H1 (cell line): ENCODE measurements at places on chromosomes 1 and 21. TPM values are rescaled to one million over a fixed set of nuclear protein-coding genes. Genes with fewer than 3 reads are reported as not detected.

The MSH4 gene
- polyA plus RNA-seq: 0.02 and 0.03 TPM in 2 replicates

The MAP10 gene
- polyA plus RNA-seq: 1.5 and 2.4 TPM in 2 replicates

The SLC30A10 gene
- 0.23 and 0.47 TPM in 2 replicates for polyA plus RNA-seq

The EFNA1 gene
- 11.8 and 14.6 TPM in 2 replicates for polyA plus RNA-seq

The MAP3K6 gene
- 7.4 and 10.3 TPM in 2 replicates for polyA plus RNA-seq
